ENCODE measurements at places on chromosomes 3 and 15. TPM values are rescaled to one million over a fixed set of nuclear protein-coding genes. Genes with fewer than 3 reads are reported as not detected.

The DMXL2 gene
- total RNA-seq, result 81.3 TPM

GRCh38 chr15:64806509-64806908 is 18.9 kb downstream of the PIF1 start:
- DNase-seq, result no peak

GRCh38 chr15:95770196-95770595 is 560.3 kb upstream of the NR2F2 start:
- no peak for DNase-seq

DNA sequence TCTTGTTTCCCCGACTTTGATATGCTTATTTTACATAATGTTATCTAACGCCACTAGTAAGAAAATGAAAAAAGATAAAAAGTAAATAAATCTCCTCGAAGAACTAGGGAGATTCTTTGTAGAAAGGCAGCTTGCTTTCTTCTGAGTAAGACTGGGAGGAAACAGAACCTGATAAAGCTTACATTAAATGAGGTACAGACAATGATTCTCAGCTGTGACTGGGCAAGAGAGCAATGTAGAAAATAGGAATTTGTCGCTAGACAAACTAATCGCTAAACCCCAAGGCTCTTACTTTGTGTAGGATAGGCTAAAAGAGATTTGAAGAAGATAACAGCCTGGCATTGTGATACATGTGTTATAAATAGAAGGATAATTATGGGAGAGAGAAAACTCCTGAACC is 919.0 kb upstream of the ALCAM start:
- DNase-seq, result no peak

- no peak for DNase-seq
Measured at GRCh38 chr3:160464321-160464720, 14.7 kb upstream of the TRIM59 start.

The ECE2 gene
- total RNA-seq, result 1.4 TPM

The OGG1 gene
- total RNA-seq, result 30.3 TPM

The SPSB4 gene
- total RNA-seq, result 7.4 TPM

The ENTPD3 gene
- 0.24 TPM for total RNA-seq

The CACNA2D3 gene
- 11.2 TPM for total RNA-seq

DNA sequence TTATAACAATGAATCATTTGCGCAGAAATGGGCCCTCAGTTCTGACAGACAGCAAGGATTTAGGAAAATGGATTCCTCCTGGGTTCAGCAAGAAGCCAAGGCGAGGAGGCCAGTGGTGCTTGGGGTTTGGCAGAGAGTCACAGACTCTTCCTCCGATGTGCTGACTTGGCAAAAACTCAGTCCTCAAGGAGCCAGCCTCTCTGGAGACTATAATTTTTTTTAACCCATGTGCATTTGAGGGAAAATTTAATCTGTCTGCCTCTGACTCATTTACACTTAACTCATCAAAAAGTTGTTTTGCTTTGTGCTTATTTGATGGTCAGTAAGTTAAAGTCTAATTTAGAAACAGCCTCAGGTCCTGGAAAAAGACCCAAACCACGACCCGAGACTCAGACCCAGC is 34.2 kb upstream of the SLC24A5 start:
- DNase-seq, result no peak

DNA sequence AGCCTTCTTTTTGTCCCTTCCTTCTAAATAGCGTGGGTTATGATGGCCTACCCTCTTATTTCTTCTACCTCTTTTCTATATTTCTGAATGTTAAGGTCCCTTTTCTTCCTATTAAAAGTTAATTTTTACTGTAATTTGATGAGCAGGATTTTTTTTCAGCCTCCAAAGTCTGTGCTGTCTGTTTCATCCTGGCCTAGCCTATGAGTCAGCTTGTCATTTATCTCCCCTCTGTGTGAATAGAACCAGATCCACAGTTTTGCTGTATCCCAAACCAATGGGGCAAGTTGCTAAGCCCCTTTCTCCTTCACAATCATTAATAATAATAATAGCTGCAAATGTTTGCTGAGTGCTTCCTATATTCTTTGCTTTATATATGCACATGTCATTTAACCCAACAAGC is 18.1 kb upstream of the C3orf38 start:
- no peak for DNase-seq

The TLR9 gene
- total RNA-seq, result 0.08 TPM

DNA sequence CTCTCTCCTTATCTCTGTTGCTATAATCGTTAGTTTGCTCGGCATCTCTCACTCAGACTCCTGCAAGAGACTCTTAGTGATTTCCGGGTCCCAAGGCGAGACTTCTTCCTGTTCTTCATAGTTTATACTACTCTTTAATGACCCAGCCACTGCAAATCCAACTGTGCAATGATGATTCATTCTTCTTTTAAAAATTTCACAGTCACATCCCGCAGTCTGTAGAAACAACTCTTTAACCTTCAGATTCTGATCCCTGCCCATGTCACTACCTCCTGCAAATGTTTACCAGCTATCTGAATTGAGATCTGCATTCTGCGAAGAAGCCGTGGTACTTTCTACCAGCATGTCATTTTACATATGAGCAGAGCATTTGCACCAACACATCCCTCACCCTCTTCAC is 2.8 kb upstream of the VGLL3 start:
- DNase-seq, result no peak

The LMLN gene
- 49.8 TPM for total RNA-seq

The GPR62 gene
- 0.39 TPM for total RNA-seq

DNA sequence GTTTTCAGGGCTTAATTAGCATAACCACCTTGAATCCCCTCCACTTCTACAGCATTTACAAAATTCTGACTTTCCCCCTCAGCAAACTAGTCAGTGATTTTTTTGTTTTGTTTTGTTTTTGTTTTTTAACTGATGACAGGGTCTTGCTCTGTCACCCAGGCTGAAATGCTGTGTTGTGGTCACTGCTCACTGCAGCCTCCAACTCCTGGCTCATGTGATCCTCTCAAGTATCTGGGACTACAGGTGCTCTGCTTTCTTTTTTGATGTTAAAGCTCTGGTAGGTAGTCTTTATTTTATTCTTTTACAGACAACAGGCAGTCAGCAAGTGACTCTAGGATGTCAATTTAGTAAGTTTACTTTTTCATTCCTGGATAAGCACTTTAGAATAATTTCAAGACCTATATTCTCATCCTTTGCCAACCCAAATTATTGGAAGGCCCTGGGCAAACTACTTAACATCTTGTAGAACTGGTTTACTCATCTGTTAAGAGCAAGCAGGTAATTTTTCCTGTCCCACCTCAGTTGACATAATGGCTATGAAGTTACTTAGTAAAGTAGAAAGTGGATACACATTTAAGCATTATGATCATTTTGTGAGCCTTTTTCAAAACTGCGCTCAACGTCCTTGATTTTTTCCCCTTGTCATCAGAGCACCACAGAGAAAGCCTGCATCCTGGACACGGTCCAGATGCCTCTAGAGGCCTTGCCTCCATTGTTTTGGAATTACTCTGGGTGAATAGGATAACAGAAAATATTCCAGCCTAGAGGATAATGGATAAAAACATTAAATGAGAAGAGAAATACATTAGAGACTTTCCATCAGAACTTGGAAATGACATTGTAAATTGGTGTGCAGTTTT is 69.9 kb upstream of the NDUFB4 start:
- no peak for DNase-seq

- no peak for DNase-seq
Measured at GRCh38 chr15:65920825-65921309, 51.6 kb downstream of the RAB11A start.

DNA sequence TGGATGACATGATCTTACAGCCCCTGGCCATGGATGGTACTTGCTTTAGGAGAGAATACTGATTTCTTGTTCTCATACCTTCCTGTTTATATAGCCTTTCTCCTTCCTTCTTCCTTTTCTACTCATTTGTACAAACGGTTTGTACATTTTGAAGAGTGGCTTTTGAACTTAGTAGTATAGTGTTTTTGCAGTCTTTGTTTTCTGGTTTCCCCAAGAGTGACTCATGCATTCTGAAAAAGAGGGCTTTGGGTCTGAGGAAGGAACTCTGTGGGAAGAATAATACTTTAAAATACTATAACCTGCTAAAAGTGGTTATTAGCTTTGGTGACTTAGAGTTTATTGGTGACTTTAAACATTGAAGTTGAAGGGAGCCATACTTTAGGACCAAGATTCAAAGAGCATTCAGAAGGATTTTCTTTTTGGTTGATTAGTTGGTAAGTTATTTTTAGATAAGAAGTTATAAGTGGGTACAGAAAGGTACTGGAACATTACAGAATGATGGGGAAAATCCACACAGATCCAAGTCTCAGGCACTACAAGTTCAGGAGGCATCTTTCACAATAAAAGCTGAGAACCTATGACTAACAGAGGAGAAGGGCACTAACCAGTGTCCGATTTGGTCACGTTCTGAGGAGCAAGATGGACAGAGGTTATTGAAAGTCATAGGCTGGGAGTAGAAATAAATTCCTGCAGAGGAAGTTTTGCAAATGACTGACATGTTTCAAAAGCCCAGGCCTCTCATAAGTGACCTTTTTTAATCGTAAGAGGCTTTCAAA is 369.6 kb upstream of the AZI2 start:
- no peak for DNase-seq

DNA sequence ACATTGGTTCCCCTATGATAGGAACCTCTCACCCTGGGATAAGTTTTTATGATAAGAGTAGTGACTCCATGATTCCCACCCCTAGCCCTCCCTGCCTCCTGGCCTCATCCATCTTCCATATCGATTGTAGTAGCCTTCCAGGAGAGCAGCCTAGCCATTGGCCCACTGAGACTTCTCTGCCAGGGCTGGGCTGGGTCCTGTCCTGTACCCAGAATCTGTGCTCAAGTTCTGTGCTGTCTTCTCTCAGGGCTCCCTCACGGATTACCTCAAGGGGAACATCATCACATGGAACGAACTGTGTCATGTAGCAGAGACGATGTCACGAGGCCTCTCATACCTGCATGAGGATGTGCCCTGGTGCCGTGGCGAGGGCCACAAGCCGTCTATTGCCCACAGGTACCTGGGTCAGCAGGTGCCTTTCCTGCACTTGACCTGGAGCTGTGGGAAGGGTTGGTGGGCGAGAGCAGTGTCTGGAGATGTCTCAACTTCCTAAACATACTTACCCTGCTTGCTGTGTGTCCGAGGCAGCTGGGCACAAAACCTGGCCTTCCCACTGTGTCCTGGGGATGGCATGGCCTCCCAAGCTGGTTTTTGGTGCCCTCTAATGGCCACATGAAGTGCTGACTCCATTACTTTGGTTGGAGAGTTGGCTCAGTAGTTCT is 16.6 kb upstream of the EXOG start:
- peak; percentile 77 for DNase-seq

The LRRC15 gene
- total RNA-seq, result not detected

GRCh38 chr15:40054855-40055575 is 16.0 kb upstream of the SRP14 start:
- DNase-seq, result no peak

- DNase-seq, result no peak
Measured at GRCh38 chr3:112143251-112143650, 10.2 kb upstream of the GCSAM start.

- no peak for DNase-seq
Measured at GRCh38 chr3:71684046-71684756, 41.0 kb downstream of the EIF4E3 start.

The ANKRD63 gene
- 3.1 TPM for total RNA-seq

DNA sequence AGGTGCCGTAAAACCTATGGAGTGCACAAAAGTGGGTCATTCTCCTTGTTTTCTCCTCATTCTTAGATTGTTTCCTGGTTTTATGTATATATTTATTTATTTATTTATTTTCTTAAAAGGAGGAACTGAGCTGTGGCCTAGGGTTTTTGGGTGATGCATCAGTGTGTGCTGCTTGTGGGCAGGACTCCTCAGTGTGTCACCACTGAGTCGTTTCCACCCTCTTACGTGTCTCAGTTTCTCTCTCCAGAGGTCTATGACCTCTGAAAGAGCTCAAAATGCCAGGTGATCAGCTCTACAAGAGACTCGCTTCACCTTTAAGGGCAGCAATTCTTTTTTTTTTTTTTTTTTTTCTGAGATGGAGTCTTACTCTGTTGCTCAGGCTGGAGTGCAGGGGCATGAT is 72.9 kb downstream of the CD200 start:
- DNase-seq, result no peak

DNA sequence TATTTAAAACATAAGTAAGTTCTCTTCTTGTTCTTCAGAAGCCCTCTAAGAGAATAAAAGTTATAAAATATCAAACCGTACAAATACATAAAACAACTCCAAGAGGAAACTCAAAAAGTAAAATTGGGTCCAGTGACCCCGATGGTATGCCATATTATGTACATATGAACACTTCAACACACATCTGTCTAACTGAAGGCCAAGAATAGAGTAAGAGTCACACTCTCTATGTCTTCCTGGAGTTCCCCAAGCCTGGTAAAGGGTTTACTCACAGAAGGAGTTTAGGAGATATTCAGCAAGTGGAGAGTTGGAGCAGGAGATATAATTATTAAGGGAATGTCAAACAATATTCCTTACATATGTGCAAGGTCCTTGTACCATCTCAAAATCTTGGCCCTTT is 101.3 kb upstream of the EIF1B start:
- no peak for DNase-seq

- no peak for DNase-seq
Measured at GRCh38 chr3:133881939-133882825, 13.5 kb downstream of the RAB6B start.

The DUOX1 gene
- 5.3 TPM for total RNA-seq

The ERICH6 gene
- total RNA-seq, result 9.7 TPM

DNA sequence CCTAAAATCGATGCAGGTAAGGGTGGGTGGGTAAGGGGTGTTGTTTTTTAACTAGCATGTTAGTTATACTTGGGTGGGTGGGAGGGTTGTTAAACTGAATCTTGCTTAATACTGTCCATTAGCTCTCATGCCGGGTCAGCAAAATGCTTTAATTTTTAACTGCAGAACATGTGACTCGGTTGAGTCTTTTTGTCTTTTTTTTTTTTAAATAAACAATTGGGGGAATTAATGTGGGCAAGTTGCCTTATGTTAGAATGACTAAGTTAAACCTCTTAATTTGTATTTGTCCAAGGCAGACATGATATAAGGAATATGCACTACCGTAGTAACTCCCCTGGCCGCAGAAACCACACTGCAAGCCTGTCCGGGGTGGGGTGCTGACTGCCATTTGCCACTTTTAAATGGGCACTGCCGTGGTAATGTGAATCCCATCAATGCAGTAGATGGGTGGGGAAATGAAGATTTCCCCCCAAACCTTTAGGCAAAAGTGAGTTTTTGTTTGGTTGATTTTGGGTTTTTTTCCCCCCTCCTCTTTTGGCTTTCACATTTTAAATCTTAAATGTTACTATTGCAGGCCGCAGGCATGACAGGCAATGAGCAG is 54.3 kb upstream of the CCR4 start:
- DNase-seq, result no peak

DNA sequence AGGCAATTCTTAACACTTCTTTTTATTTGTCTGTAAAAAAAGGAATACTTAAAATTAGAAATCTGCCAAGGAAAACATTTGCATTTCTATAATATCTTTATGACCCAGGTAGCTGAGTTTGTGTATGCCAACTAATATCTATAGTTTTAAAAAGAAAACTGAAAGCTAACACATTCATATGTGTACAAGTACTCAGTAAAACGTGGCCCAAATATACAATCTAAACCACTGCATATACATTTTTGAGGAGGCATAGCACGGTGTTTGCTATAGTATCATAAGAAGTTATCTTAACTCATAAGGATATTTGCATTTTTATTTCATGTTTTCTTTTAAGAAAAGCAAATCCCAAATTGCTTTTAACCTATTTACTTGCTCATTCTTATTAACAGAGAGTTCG is 172.7 kb downstream of the ZBTB20 start:
- no peak for DNase-seq

Data from testis (tissue), 5 donors.